Hepatocyte (in vitro differentiated cells): ENCODE measurements at places on chromosomes 2 and 18.
A peak's percentile ranks its signal among the peaks of the same experiment; 100 is the strongest.

GRCh38 chr2:212905640-212906201 lies 245.7 kb downstream of the IKZF2 start:
- DNase-seq, result peak; percentile 42

- DNase-seq, result peak; percentile 73
These were observed 221.5 kb upstream of the SLC35G4 start for GRCh38 chr18:11387880-11388279.

DNA sequence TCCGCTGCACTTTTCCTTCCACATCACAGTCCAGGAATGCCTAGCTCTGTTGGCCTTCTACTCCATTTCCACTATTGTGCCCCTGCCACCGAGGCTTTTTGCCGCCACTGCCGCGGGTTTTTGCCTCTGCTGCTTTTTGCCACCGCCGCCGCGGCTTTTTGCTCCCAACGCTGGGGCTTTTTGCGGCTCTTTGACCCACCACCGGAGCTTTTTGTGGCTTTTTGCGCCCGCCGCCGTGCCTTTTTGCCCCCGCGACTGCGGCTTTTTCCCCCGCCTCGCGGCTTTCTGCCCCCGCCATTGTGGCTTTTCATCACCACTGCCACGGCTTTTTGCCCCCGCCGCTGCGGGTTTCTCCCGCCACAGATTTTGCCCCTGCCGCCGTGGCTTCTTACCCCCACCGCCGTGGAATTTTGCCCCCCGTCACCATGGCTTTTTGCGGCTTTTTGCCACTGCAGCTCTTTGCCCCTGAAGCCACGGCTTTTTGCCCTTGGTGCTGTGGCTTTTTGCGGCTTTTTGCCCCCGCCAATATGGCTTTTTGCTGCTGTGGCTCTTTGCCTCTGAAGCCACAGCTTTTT lies 2798.7 kb upstream of the TEKT4 start:
- peak; percentile 2 for DNase-seq

DNA sequence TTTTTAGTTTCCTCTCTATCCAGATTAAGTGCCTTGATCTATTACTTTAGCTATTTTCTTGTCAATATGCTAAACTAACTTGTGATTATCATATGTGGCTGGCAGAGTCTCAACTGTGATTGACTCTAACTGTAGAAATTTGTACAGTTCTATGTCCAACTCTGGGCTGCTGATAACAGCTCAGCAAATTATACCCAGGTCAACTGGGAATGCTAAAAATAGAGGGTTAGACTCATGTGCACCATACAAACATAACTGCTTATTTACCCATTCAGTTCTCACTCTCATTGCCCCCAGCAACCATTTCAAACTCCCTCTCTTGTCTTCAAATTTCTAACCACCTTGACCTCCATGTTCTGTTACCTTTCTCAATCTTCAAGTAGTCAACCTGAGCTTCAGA lies 576.9 kb downstream of the TDRD15 start:
- no peak for DNase-seq
